ENCODE measurements at places on chromosomes 16 and 17.

DNA sequence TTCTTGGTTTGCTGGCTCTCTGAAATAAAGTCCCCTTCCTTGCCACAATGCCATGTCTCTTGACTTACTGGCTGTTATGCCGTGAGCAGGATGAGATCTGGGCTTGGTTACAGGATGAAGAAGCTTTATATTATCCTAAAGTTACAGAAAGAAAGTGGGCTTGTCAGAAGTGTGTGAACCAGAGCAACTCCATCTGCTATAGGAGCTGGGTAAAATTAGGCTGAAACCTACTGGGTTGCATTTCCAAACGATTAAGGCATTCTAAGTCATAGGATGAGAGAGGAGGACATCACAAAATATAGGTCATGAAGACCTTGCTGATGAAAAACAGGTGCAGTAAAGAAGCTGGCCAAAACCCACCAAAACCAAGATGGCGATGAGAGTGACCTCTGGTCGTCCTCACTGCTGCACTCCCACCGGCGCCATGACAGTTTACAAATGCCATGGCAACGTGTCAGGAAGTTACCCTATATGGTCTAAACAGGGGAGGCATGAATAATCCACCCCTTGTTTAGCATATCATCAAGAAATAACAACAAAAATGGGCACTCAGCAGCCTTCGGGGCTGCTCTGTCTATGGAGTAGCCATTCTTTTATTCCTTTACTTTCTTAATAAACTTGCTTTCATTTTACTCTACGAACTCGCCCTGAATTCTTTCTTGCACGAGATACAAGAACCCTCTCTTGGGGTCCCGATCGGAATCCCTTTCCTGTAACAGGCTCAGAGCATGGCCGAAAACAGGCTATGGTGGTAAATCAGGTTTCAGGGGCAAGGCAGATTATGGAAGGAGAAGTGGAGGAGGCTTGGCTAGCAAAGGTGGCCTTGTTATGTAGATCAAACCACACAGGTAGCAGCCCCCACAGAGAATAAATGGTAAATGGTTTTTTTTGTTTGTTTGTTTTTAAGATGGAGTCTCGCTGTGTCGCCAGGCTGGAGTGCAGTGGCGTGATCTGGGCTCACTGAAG is 81.3 kb upstream of the C16orf82 start:
- no peak for DNase-seq

DNA sequence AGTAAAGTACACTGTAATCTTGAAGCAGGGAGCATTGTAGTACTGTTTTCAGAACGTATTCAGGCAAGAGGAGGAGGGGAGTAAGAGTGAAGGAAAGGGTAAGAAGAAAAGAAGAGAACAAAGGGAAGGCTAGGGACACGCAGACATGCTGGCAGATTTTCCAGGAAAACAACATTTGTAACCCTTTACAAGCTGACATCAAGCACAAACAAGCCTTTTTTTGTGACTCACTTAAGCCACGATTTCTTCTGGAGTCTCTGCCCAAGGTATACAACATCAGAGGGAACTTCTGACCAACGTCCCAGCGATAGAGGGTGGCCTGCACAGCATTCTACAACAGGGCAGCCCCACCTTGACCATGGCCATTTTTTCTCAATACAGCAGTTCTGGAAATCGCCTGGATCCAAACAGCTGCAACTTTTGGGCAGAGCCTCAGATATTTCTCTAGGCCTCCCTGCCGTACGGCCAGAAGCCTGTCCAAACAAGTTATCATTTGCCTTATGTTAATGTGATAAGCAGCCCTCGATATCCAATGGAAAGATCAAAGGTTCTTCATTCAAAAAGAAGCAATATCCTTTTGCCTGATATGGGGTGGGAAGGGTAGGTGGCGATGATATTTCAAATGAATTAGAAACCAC is 247.3 kb downstream of the ZFHX3 start:
- no peak for DNase-seq

GRCh38 chr17:48561884-48562810 is 16.0 kb downstream of the HOXB4 start:
- no peak for DNase-seq

DNA sequence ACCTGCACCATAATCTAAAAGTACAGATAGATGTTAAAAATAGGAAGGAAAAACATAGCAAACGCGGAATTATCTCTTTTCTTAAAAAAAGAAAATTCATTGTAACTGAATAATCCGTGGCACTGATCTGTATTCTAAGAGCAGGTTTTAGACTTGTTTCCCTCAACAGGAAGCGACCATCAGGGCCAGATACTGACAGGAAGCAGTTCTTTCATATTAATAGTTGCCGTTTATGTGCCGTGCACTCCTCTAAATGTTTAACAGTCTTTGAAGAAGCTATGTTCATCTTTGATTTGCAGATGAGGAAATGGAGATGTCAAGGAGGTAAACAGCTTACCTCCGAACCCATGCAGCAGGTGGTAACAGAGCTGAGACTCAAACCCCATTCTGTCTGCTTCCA is 23.6 kb downstream of the DYNLRB2 start:
- DNase-seq: no peak

DNA sequence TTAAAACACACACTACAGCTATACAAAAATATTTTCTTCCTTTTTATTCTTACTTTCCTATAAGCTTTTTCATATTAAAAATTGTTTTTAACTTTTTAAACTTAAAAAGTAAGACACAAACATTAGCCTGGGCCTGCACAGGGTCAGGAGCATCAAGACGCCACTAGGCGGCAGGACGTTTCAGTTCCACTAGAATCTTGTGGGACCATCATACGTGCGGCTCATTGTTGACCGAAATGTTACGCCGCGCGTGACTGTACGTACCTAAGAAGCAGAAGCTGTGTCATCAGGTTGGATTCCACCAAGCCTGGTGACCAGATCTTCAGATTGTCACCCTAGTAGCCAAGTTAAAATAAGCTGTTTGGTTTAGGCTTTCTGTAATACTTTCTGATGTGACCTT is 47.1 kb downstream of the USP10 start:
- DNase-seq: no peak

DNA sequence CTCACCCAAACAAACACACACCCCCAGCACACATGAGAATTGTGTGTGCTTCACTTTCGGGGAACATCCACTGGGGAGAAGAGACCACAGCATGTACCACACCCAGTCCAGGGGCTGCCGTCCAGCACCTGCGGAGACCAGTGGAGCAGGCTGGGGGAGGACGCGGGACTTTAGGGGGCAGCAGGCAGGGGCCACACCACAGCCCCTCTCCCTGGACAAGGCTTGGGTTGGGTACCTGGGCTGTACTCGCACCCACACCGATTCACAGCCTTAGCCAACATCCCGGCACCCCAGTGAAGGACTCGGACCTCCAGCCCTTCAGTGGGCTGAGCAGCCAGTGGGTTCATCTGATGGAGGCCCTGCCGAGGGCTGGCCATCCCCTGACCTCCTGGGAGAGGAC is 63.3 kb downstream of the RBFOX3 start:
- no peak for DNase-seq

DNA sequence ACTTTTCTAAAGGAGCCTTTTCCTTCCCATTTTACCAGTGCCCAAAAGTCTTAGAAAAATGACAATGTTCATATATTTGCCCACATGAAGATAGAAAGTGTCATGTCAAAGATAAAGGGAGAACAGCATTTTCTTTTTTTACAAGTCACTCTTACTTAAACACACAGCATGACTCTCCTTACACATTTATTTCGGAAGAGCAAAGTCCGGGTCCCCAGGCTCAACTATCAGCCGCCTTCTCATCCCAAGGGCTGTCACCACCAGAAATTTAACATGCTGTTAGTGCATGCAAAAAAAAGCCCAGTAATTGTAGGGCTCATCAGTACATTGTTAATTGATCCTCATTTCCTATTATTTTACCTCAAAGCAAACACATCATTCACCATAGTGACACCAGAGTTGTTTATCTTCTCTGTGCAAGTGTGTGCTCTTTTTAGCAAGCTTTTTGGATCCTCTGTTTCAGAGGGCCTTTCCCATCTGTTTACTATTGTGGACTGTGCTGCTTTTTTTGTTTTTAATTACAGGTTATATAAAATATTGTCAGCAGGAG is 560.3 kb downstream of the WWOX start:
- DNase-seq: no peak

DNA sequence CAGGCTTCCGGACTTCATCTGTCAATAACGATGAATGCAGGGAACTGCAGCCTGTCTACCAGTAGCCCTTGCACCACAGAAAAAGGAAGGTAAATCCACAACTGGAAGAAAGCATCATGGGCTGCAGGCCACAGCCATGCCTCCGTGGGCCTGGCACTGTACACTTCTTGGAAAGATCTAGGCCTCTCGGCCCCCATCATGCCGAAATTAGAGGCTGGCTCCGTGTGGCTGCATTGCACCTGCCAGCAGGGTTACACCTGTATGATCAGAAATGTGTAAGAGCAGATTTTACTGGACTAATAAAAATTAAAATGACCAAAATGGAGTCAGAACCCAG is 52.2 kb downstream of the SDK2 start:
- DNase-seq: no peak

DNA sequence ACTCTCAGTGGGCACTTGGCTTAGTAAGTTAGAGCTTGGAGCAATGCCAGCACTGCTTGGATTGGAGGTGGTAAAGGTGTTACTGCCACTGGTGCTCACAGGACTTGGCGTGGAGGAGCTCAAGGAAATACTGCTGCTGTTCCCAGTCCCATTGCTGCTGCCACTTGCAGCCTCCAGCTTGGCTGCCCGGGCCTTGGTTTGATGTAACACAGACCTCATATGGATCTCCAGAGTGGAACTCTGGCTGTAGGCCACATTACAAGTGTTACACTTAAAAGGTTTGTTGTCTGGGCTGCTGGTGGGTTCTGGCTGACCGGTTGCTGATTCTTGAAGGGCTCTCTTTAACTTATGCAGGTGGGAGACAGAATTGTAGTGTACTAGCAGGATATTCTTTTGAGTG is 250.3 kb downstream of the ZFHX3 start:
- no peak for DNase-seq

DNA sequence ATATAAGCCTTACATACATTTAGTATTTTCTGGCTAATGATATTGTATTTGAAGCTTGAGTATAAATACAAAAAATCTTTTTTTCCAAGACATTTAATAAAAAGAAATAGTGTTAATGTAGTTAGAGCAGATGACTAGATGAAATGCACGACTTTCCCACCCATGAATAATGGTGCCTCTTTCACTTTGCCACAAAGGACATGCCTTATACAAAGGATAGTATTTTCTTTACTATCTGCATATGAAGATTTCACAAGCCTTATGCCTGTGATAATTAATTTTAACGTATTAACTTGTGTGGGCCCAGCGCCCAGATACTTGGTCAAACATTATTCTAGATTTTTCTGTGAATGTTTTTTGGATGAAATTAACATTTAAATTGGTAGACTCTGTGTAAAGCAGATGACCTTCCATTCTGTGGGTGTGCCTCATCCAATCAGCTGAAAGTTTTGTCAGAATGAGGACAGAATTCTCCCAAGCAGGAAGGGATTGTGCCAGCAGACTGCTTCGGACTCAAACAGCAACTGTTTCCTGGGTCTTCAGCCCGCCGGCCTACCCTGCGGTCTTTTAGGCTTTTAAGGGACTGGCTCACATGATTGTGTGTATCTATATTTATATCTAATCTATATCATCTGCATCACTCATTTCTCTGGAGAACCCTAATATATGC is 115.4 kb downstream of the USP22 start:
- DNase-seq: no peak

GRCh38 chr16:89986600-89986999 is 32.7 kb downstream of the DBNDD1 start:
- DNase-seq: no peak

DNA sequence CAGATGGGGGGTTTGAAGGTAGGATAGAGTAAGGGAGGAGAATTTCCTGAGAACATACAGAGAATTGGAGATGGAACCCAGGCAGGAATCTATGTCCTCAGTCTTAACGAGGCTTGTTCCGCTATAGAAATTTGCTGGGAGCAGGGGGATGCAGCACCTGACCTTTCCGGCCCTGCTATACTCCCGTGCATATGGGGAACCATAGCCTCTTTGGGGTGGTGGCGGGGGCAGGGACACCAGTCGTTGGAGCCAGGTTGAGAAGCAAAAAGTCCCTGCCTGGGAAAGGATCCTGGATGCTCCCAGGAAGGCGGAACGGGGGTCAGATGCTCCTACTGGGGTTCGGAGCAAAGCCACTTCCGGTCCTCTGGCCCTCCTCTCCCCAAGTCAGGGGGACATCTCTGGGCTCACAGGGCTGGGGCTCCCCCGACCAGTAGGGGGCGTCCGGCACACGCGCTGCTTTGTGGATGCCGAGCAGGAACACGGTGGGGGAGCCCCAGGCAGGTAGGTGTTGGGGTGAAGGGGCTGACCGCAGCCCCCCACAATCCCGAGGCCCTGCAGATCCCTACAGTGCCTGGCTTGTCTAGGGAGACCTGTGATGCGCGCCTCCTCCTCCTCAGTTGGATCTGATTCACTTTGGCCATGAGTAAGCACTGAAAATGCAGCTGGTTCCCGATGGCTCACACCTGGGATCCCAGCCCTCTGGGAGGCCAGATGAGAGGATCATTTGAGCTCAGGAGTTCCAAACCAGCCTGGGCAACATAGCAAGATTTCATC is 15.5 kb upstream of the TFAP4 start:
- DNase-seq: no peak

DNA sequence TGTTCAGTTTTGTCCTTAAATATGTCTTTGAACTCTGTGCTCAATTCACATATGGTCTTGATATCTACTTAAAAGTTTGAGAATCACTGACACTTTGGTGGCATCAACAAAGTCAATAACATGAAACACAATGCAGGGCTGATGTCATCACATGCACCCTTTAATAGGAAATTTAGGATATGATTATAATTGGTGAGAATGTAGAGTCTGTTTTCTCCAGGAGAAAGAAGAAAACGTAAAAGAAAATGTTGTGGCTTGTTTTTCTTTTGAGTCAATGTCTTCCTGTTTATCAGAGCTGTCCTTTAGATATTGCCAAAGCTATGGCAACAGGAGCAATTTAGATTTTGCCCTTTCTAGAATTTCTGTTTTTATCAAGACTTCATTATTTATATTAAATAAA is 396.9 kb downstream of the CDH13 start:
- DNase-seq: no peak

DNA sequence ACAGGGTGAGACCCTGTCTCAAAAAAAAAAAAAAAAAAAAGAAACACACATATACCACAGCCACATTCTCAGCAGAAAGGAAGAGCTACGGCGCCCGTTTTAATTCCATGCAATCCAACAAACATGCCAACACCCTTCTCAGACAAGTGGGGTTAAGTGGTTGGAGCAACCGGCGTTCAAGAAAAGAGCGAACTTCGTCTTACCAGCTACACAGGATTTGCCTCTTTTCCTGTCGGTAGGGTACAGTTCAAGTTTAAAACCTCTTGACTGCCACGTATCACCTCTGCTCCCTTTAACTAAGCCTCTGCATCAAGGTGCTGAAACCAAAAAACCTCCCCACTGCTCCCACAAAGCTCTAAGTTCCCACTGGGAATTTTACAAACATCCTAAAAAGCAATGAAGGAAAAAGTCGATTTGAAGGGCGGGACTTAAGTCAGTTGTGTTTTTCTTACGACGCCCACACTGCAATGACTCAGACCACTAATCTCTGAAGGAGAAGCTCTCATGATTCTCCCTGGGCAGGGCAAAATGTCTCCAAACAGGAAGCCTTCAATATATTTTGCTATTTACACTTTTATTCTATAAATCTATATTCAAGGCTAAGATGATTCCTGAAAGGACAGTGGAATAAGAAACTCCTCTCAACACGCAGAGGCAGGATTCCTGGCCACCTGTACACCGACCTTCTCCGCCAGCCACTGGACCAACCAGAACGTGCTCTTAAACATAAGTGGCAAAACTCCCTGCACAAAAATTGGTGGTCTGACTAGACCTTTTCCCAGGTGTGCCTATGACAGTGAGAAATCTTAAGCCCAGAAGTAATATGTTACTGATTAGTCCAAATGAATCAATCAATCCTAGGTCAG is 18.8 kb downstream of the SRP68 start:
- no peak for DNase-seq

All from esophagus muscularis mucosa (tissue), 4 donors.